Fibroblast of skin of left quadriceps (primary cell): ENCODE measurements at places on chromosomes 16 and 17.
A peak's percentile ranks its signal among the peaks of the same experiment; 100 is the strongest.

DNA sequence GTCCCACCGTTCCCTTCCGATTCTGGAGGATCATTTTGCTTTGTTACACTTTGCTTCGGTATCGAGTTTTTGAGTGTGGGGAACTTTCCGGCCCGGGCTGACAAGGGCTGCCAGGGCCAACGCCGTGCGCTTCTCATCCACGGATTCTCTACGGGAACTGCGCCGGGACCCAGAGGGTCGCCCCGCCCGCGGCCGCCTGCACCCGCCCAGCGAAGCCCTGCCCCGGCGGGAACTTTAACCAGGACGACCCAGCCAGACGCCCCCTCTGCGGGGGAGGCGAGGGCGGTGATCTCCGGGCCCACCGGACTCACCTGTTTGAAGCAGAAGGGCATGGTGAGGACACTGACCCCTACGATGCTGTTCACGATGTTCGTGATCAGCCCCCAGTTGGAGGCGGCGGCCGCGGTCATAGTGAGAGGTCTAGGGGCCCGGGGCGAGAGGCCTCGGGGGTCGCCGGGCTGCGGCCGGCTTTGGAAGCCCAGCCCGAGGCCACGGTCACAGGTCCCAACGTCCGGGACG is 536 bp downstream of the SLC38A10 start:
- no peak for DNase-seq

DNA sequence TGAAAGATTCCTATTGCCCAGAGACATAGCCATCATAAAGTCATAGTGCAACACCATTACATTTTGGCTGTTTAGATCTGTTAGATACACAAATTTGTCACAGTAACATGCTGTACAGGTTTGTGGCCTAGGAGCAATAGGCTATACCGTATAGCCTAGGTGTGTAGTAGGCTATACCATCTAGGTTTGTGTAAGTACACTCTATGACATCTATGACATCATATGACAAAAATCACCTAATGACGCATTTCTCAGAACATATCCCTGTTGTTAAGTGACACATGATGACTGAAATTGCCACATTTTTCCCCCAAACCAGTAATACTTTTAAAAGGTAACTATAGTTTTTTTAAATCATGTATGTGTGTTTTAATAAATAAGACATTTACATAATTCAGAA is 43.3 kb downstream of the NLK start:
- no peak for DNase-seq

DNA sequence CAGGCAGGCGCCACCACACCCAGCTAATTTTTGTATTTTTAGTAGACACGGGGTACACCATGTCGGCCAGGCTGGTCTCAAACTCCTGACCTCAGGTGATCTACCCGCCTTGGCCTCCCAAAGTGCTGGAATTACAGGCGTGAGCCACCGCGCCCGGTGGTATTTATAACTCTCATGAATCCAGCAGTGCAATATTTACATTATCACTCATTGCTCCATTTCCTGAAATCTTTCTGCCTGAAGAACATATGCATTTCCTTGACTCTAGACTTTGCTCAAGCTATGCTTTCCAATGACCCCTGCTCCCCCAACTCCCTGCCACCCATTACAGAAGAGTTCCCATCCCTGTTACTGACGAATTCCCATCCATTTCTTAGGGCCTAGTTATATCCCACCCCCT is 19.7 kb upstream of the NDUFAB1 start:
- DNase-seq: no peak

DNA sequence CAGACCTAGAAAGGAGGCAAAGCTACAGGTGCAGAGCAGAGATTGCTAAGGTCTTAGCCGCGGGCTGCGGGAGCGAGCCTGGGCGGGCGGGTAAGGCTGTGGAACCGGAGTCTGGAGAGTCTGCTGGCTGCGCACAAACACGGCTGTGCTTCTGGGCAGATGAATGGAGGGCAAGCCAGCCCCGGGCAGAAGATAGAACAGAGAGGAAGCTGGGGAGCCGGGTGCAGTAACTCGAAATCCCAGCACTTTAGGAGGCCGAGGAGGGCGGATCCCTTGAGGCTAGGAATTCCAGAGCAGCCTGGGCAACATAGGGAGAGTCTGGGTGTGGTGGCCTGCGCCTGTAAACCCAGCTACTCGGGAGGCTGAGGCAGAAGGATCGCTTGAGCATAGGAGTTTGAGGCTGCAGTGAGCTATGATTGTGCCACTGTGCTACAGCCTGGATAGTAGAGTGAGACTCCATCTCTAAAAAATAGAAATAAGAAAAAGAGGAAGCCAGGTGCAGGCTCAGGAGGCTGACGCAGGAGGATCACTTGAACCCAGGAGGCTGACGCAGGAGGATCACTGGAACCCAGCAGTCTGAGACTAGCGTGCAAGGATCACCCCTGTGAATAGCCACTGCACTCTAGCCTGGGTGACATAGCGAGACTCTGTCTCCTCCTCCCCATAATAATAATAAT is 56.3 kb downstream of the PITPNC1 start:
- DNase-seq: no peak

DNA sequence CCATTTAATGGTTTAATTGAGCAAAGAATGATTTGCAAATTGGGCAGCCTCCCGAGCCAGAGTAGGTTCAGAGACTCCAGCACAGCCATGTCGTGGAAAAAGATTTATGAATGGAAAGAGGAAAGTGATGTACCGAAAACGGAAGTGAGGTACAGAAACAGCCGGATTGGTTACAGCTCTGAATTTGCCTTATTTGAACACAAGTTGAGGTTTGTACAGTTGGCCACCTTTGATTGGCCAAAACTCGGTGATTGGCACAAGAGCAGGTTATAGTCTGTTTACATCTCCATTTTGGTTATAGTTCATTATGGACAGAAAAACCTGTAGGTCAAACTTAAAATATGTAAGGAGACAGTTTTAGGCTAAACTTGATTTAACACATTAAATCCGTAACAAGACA is 44.5 kb downstream of the TENT4B start:
- no peak for DNase-seq

- DNase-seq: no peak
Observed at GRCh38 chr17:5785867-5786509, 201.7 kb upstream of the NLRP1 start.

DNA sequence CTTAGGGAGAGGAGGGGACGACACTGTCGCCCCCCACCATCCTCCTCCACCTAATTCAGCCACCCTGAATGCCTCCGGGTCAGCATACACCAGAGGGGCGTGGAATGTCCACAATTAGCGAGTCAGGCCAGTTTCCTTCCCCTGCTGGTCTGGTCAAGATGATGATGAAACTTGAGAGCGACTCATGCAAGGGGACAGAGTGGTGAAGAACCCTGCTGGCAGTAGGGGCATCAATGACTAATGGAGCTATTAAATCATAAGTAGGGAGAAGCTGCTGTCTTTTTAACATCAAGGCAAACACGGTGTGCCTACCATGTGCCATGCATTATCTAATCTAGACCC is 7.2 kb downstream of the SPACA3 start:
- DNase-seq: no peak

- no peak for DNase-seq
Observed at GRCh38 chr17:72430611-72431432, 310.0 kb downstream of the SOX9 start.

- no peak for DNase-seq
Observed at GRCh38 chr17:79286440-79286839, 211.8 kb downstream of the ENGASE start.

GRCh38 chr17:69223809-69224208 is 4.8 kb downstream of the ABCA10 start:
- no peak for DNase-seq

GRCh38 chr16:79089735-79090284 is 510.7 kb downstream of the MAF start:
- no peak for DNase-seq

- no peak for DNase-seq
Observed at GRCh38 chr16:386641-387156, 4.9 kb upstream of the PGAP6 start.

GRCh38 chr17:40315206-40315605 is 6.2 kb downstream of the RARA start:
- no peak for DNase-seq

DNA sequence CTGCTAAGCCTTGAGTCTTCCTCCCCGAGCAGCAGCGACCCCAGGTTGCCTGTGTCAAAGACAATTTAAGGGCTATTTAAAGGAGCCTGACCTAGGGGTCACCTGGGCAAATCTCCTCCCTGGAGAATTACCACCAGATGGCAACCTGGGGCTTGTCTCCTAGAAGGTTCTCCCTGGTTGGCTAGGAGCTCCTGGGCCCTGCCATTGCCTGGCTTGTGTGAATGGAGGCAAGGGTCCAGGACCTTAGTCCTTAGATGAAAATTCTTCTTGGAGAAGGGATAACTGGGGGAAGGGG is 51.3 kb upstream of the TAC4 start:
- DNase-seq: no peak

DNA sequence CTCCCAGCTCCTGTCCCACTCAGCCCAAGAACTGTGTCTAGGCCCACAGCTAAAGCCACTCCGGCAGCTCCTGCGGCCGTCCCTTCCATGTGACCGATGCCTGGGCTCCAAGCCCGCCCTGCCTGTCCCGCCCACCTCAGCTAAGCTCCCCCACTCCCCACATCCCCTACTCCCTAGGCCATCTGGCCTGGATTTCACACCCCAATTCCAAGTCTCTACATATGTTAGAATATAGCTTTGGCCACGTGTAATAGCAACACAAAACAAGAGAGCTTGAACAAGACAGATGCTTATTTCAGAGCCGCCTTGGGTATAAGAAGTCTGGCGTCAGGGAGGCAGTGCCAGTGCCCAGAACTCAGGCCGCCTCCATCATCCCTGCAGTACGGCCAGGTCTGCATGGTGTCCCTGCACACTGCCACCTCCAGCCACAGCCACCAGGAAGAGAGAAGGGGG is 30.0 kb upstream of the USP22 start:
- DNase-seq: no peak

GRCh38 chr17:10161386-10161785 is 37.0 kb downstream of the GAS7 start:
- DNase-seq: no peak

DNA sequence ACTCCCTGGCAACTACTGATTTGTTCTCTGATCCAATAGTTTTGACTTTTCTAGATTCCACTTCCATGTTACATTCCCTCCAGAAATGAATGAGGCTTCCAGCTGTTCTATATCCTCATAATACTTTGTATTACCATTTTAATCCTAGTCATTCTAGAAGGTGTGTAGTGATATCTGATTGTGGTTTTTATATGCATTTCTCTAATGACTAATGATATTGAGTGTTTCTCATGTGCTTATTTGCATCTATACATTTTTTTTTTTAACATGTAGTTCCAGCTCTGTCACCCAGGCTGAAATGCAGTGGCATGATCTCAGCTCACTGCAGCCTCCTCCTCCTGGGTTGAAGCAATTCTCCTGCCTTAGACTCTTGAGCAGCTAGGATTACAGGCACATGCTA is 7.3 kb downstream of the ADGRG5 start:
- DNase-seq: no peak

- no peak for DNase-seq
Observed at GRCh38 chr16:78473031-78473699, 373.7 kb downstream of the WWOX start.

- DNase-seq: no peak
Observed at GRCh38 chr16:11401161-11402050, 56.1 kb downstream of the RMI2 start.

DNA sequence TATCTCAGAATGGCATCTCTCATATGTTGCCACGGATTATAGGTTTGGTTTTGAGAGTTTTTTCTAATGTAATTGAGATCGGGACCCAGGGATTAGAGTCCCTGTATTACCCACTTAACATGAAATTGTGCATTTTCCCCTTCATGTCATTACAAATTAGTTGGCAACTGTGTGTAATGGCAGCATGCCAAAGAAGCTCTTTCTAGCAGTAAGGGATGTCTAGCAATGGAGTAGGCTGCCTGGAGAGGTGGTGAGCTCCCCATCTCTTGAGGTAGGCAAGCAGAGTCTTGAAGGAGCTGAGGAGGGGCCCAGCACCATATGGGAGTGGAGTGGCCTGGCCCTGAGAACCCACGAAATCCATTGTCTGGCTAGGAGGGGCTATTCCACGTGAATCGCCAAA is 10.0 kb upstream of the KATNB1 start:
- no peak for DNase-seq

DNA sequence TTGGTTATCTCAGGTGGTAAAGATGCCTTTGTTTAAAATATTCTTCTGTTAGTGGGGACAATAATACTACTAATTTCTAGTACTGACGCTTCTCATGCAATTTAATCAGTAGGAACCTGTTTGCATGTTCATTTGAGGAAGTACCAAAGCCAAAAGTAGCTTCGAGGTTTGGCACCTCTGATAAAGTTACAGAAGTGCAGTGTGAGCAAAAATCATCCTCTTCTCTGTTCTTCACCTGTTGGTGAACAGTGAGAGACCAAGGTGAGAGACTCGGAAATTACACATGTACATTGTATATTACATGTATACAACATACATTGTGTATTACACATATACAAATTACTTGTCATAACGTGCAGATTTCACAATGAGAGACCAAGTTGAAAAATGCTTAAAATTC is 404.6 kb downstream of the MAF start:
- no peak for DNase-seq

- no peak for DNase-seq
Observed at GRCh38 chr17:45775576-45776011, 8.5 kb upstream of the CRHR1 start.

DNA sequence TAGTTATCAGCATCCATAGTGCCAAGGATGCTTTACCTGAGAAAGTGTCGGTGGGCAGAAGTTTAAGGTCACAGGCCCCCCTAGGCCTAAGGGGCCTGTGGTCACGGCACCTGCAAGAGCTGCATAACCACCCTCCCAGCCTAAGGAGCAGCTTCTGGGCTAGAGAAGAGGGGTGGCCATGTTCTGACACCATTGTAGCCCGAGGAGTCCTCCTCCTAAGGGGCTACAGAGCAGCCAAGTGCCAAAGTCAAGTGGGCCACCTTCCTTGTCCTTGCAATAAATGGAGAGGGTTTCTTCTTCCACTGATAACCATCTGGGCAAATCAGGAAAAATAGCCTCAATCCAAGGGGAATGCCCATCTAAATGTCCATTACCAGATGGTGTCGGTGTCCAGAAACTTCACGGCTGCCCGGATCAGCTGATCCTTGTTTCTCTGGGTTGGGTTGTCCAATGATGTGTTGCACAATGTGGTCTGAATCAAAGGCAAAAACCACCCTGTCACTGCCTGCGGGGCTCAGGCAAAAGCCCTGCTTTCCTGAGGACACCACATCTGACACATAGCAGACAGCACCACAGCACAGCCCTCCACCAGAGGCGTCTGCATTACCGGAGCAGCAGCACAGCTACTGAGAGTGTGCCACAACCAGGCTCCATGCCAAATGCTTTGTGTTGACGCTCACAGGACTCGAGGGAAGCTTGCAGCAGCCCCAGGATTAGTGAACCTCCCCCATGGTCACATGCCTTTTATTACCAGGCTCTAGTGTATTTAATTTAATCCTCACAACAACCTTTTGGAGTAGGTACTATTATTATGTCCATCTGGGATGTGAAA is 12.8 kb downstream of the ATPAF2 start:
- DNase-seq: peak; percentile 52

GRCh38 chr17:72812823-72813222 is 279.7 kb downstream of the SLC39A11 start:
- DNase-seq: no peak

DNA sequence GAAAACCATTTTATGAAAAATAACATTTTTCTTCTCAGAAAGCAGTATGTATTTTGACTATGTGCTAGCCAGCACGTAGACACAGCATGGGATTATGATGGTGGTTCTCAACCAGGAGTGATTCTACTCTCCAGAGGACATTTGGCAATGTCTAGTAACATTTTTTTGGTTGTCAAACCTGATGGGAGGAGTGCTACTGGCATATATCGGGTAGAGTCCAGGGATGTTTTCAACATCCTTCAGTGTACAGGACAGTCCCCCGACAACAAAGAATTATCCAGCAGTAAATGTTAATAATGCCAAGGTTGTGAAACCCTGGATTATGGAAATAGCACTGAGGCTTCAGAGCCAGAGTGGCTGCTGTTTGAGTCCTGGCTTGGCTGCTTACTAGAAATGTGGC is 27.7 kb downstream of the AP2B1 start:
- no peak for DNase-seq
